ENCODE measurements at places on chromosomes 16 and 17. TPM values are rescaled to one million over a fixed set of nuclear protein-coding genes. Genes with fewer than 3 reads are reported as not detected.

ACAP1 gene
- 14.9 TPM for total RNA-seq

SMARCE1 gene
- 49.6 TPM for total RNA-seq

TNFRSF13B gene
- not detected for total RNA-seq

MAPT gene
- 128 TPM for total RNA-seq

CFAP52 gene
- total RNA-seq = not detected

SLC13A2 gene
- not detected for total RNA-seq

MEIOB gene
- total RNA-seq = not detected

HIC1 gene
- total RNA-seq = 9.2 TPM

CCDC137 gene
- total RNA-seq = 14.9 TPM

PRR35 gene
- total RNA-seq = not detected

CCL5 gene
- total RNA-seq = 2.0 TPM

SLFN13 gene
- 3.2 TPM for total RNA-seq

SLC43A2 gene
- total RNA-seq = 70.5 TPM

GPR142 gene
- total RNA-seq = not detected

CCNF gene
- 1.8 TPM for total RNA-seq

ZP2 gene
- total RNA-seq = not detected

TPSB2 gene
- total RNA-seq = 3.2 TPM

IL34 gene
- total RNA-seq = 11.0 TPM

FSCN2 gene
- 0.13 TPM for total RNA-seq

Data from psoas muscle (tissue), 8 donors.